ENCODE measurements at places on chromosomes 2 and 18.

DNA sequence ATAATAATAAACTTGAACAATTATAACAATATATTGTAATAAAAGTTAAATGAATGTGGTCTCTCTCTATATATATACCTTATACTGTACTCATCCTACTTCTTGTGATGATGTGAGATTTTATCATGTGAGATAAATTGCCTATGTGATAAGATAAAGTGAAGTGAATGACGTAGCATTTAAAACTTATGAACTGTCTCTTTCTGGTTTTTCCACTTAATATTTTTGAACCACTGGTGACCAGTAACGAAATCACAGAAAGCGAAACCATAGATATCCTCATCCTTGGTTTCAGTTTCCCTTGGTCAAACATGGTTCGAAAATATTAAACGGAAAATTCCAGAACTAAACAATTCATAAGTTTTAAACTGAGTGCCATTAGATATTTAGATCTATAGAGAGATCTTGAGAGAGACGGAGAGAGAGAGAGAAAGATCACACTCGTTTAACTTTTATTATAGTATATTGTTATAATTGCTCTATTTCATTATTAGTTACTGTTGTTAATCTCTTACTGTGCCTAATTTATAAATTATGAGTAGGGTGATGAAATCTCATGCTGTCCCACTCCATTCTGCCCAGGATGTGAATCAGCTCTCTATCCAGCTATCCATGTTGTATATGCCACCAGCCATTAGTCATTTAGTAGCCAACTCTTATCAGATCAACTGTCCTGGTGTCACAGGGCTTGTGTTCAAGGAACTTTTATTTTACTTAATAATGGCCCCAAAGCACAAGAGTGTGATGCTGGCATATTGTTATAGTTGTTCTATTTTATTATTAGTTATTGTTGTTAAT lies 156.8 kb downstream of the THADA start:
- DNase-seq = no peak

DNA sequence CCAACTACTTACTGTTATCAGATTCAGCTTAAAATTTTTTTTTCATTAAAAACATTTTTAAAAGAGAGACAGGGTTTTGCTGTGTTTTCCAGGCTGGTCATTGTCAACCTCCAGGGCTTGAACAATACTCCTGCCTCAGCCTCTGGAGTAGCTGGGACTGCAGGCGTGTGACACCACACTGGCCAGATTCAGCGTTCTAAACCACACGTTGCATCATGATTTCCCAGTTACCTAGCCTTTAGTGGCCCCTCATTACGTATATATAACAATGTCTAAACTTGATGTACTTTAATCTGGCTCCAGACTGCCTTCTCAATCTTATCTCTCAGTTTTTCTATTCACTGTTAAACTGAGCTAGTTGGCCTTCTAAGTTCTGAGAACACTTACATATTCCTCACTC lies 89.6 kb downstream of the COMMD1 start:
- no peak for DNase-seq

- no peak for DNase-seq
These were observed 203.4 kb downstream of the PDE11A start for GRCh38 chr2:177869209-177869608.

- DNase-seq = no peak
These were observed 74.6 kb upstream of the GALNT5 start for GRCh38 chr2:157182834-157183396.

DNA sequence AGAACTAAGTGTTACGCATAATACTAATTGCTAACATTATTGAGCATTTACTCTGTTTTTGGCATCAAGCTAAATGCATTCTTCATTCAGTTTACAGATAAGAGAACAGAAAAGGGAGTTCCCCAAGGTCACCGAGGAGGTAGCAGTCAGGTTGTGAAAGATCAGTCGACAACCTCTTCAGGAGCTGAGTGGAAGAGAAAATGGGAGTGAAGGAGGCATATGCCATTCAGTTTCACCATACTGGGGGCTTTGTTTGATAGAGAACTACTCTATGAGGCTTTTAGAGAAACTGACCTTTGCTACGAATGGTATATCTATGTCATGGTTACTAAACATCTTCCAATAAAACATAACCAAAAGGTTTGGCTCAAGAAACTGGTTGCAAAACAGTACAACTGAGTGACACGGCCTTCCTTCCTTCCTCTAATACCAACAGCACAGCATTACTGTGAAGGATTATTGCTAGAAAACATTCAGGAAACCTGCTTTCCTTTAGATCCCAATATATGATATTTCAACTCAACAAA lies 112.1 kb downstream of the RBMS1 start:
- DNase-seq = no peak

- DNase-seq = no peak
These were observed 335.7 kb downstream of the GALNT13 start for GRCh38 chr2:154207288-154208047.

DNA sequence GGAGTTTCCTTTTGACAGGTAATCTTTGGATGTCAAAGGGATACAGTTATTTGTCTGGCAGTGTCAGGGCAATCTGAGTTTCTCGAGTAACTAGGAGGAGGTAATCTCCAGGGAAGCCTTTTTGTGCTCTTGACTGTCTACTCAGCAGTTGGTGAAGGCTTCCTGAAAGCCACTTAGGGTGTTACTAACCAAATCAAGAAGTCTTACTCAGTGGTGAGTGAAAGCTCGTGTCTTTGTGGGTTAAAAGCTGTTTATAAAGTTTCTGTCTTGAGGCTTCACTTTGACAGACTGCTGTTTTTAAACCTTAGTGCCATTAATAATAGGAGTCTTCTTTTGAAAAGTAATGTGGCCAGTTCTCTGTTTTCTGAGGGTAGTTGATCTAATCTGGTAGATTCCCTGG lies 1.7 kb downstream of the THSD7B start:
- peak; percentile 44 for DNase-seq

DNA sequence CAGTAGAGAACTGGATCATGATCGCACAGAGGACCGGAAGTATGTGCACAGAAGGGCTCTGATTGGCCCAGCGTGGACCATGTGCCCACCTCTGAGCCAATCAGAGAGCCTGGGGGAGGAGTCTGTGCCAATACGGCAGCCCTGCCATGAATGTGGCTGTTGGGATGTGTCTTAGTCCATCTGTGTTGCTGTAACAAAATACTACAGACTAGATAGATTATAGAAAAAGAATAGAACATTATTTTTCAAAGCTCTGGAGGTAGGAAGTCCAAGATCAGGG lies 132.0 kb downstream of the NDUFA10 start:
- DNase-seq = no peak

DNA sequence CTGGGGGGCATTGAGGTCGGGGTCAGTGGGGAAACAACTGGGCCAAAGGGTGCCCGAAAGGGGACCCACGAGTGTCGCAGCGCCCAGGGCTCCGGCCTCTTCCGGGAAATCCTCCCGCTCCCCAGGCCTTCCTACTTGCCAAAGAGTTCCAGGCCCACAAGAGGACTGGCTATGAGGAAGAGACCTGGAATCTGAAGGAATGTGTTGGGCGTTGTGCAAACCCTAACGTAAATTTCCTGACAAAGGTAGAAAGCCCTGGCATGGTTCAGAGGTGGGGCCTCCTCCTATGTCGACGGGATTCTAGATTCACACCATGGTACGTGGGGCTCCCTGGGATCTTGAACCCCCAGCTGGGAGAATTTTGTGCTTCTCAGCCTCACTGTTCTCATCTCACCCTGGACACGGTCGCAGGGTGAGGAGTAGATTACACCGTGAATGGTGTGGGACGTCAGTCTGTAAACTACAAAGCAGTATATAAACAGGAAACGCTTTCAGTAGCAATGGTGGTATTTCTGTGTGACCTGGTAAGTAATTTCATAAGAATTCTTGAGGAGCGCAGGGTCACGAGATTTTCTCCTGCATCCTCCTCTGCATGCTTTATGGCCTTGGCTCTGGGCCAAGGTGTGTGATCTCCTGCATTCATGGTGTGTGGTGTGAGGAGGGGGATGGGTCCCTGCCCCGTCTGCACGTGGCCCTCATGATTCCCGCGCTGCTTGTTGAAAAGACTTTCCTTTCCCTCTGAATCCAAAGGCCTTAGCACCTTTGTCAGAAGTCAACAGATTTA lies 868 bp downstream of the HSBP1L1 start:
- no peak for DNase-seq

- DNase-seq = no peak
These were observed 68.6 kb downstream of the GALNT3 start for GRCh38 chr2:165725421-165725820.

GRCh38 chr2:162579986-162580385 lies 236.1 kb downstream of the GCA start:
- no peak for DNase-seq

GRCh38 chr18:78738076-78738690 lies 241.4 kb upstream of the SALL3 start:
- DNase-seq = no peak

GRCh38 chr2:120956486-120957156 lies 221.0 kb downstream of the GLI2 start:
- no peak for DNase-seq

Data from NCI-H524 (cell line).